Bronchial epithelial cell (primary cell): ENCODE measurements at places on chromosomes 7 and 10.

GRCh38 chr10:96826438-96826837 lies 5.7 kb upstream of the LCOR start:
- DNase-seq, result no peak

DNA sequence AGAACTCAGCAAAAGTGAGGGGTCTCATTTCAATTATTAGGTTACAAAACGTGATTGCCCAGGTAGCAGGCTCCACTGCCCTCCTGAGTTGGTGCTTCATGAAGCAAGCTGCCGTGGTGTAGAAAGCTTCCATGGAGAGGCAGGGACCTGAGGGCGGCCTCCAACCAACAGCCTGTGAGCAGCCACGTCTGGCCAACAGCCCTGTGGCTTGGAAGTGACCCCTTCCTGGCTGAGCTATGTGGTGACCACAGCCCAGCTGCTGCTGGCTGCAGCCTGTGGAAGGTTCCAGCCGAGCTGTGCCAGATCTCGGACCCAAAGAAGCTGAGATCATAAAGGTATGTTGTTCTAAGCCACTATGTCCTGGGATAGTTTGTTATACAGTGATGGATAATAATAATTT lies 122.5 kb upstream of the KLF6 start:
- DNase-seq, result no peak

- no peak for DNase-seq
Measured at GRCh38 chr10:3782146-3782450, 2.9 kb downstream of the KLF6 start.

DNA sequence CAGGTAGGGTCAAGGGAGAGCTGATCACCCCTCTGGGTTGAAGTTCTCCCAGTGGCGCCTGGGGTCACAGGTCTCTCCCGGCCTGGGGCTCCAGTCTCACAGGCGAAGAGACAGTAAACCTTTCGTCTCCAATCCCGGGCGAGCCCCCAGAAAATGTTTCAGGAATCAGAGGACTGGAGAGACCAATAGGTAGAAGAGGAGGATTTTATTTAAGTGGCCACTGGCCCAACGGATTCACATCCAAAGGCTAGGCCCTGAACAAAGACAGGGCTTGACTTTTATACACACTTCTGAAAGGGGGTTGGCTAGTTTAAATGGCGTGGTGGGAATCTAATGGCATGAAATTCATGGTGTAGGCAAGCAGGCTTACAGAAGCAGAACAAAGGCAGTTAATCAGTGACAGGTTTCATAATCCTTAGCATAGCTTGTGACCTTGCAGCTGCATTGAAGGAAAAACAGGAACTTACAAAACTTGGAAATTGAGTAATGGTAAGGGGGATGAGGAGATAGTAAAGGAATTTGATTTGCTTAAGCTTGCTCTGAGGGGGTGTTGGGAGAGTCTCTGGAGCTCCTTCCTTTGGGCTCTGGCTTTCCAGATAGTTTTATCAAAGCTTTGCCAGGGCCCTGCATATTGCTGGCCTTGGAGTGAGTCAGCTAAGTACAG lies 105.5 kb downstream of the TRIM24 start:
- DNase-seq, result peak; percentile 80

- no peak for DNase-seq
Measured at GRCh38 chr10:88521791-88522190, 61.3 kb downstream of the RNLS start.

- peak; percentile 37 for DNase-seq
Measured at GRCh38 chr10:119103903-119104653, at the start of gene DENND10. DENND10 (plus strand) TSS chr10:119104113; CDS start chr10:119104143, 30 bp downstream.

DNA sequence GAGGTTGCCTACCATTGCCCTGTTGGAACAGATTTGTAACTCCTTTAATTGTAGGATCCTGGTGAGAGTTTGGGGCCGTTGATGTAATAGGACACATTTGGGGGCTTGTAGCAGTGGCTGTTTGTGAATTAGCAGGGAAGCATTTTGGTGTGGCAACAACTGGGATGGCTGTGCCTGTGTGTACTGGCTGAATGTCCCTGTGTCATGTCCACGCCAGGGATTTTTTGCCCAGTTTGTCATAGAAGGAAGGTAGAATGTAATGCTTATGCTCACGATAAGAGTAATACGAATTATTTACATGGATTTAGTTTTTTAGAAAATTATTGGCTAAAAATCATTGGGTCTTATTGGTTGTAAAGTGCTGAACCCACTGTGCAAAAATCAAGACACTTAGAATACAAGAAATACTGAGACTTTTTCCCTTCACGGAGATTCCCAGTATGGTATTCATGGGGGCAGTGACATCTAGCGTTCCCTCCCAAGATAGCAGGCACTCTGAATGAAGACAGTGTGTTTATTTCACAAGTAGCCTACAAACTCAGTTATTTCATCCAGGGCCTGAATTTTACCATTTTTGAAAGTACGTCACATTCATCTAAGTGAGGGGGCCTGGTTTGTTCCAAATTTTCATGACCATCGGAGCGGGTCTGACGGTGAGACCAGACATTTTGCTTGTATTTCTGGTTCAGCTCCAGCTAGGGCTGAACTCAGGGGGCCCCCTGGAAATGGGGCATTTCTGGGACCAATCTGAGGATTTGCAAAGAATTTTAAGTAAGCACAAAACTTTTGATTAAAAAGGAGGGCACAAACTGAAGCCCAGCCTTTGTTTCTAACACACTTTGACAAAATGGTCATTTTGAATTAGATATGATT lies 74.7 kb downstream of the CACNB2 start:
- peak; percentile 35 for DNase-seq
